ENCODE measurements at places on chromosomes 2 and 18. TPM values are rescaled to one million over a fixed set of nuclear protein-coding genes. Genes with fewer than 3 reads are reported as not detected.

Gene EVX2
- total RNA-seq, result not detected

Gene GBX2
- total RNA-seq, result 4.1 TPM

Gene ATAD2B
- 6.7 TPM for total RNA-seq

Gene MLPH
- 256 TPM for total RNA-seq

Gene NCKAP1
- 84.4 TPM for total RNA-seq

Gene SP140
- total RNA-seq, result 0.24 TPM

Gene NT5DC4
- total RNA-seq, result not detected

Gene DYNAP
- not detected for total RNA-seq

Gene SNTG2
- total RNA-seq, result not detected

Gene MSGN1
- not detected for total RNA-seq

All from A549 treated with DMSO at 1 μM for 4 hours (cell line).